Aorta (tissue), 5 donors: ENCODE measurements at places on chromosomes 16 and 17. TPM values are rescaled to one million over a fixed set of nuclear protein-coding genes. Genes with fewer than 3 reads are reported as not detected.

Gene CCL14
- total RNA-seq: 224 TPM

Gene TLCD1
- total RNA-seq: 2.5 TPM

Gene WDR90
- 21.0 TPM for total RNA-seq

Gene MLKL
- 23.7 TPM for total RNA-seq

Gene CDH11
- total RNA-seq: 182 TPM

Gene TBX2
- 42.6 TPM for total RNA-seq

Gene LDHD
- 5.6 TPM for total RNA-seq

Gene BRIP1
- 1.4 TPM for total RNA-seq

Gene XAF1
- 108 TPM for total RNA-seq

Gene GDPD1
- total RNA-seq: 3.8 TPM

Gene SEZ6L2
- total RNA-seq: 0.71 TPM

Gene VPS4A
- total RNA-seq: 28.6 TPM

Gene TP53TG3
- total RNA-seq: not detected

Gene KAT2A
- total RNA-seq: 49.3 TPM

Gene PPY
- not detected for total RNA-seq

Gene ABI3
- total RNA-seq: 8.8 TPM

Gene ZG16
- not detected for total RNA-seq

Gene SECTM1
- 9.9 TPM for total RNA-seq

Gene TNS4
- total RNA-seq: 0.39 TPM

Gene NPIPA8
- total RNA-seq: 2.2 TPM

Gene ABCA3
- total RNA-seq: 19.3 TPM

Gene GPR139
- not detected for total RNA-seq
